ENCODE measurements at places on chromosomes 1 and 21.

GRCh38 chr1:159318784-159319551 lies 16.8 kb downstream of the FCER1A start:
- no peak for DNase-seq

- DNase-seq, result no peak
Measured at GRCh38 chr1:155126556-155127104, 1.0 kb upstream of the EFNA1 start.

- DNase-seq, result no peak
Measured at GRCh38 chr1:3119725-3120124, 50.7 kb downstream of the PRDM16 start.

DNA sequence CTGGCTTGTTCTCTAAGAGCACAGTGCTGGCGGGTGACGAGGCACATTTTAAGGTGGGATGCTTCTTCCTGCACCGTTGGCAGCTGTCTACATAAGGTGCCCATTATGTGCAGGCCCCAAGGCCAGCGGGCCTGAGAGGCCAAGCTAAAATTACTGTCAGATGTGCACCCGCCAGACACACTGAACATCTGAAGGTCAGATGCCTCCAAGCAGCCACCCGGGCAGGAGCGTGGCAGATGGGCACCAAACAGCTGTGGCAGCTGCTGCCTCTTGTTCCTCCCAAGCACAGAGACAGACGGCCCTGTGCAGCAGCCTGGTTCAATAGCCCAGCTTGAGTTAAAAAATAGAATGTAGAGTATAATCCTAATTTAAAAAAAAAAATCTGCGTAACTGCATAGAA lies 211.9 kb upstream of the EDN2 start:
- no peak for DNase-seq

GRCh38 chr1:109618661-109619575 lies 498 bp downstream of the GNAT2 start:
- DNase-seq, result no peak

GRCh38 chr1:216119600-216119999 lies 303.6 kb downstream of the USH2A start:
- DNase-seq, result peak; percentile 13

- DNase-seq, result peak; percentile 16
Measured at GRCh38 chr1:168079761-168080160, 57.0 kb downstream of the GPR161 start.

- peak; percentile 4 for DNase-seq
Measured at GRCh38 chr21:14603202-14603601, 57.1 kb upstream of the SAMSN1 start.

DNA sequence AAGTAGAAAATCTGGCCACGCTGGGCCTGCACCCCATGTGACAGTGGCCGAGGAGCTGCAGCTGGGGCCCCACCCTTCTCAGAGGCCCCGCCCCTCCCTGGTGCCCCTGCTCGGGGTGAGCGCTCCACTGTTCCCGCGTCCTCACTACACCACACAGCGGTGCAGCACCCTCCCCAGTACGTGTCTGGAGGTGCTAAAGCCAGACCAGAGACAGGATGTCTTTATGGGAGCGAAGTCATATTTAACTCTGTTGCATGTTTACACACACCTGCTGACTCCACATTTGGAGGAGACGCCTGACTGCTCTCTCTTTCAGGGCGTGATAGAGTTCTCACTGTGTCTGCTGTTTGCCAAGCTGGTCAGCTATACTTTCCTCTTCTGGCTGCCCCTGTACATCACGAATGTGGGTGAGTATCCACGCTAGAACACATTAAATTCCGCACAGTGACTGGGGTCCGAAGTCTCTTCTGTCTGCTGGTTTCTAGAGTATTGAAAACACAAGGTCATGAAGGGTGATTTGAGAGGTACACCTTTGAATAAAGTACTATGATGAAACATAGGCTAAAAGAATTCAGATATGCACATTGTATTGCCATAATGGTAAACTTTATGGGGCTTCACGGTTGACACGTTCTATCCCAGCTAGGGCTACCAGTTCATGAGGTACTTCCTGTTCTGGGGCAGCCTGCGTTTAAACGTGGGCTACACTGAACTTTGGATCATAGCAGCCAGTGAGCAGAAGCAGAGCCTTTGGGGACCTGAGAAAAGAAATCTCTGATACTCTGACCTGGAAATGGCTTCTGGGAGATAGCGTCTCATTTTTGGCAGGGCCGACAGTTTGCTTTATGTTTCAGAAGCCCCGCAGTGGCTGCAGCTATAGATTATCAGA lies 48.4 kb downstream of the SLC37A1 start:
- DNase-seq, result no peak

- DNase-seq, result no peak
Measured at GRCh38 chr1:21618561-21619374, 50.4 kb downstream of the RAP1GAP start.

GRCh38 chr1:228827019-228827418 lies 91.7 kb downstream of the RHOU start:
- no peak for DNase-seq

- peak; percentile 79 for DNase-seq
Measured at GRCh38 chr1:98323906-98324358, 337.6 kb upstream of the SNX7 start.

DNA sequence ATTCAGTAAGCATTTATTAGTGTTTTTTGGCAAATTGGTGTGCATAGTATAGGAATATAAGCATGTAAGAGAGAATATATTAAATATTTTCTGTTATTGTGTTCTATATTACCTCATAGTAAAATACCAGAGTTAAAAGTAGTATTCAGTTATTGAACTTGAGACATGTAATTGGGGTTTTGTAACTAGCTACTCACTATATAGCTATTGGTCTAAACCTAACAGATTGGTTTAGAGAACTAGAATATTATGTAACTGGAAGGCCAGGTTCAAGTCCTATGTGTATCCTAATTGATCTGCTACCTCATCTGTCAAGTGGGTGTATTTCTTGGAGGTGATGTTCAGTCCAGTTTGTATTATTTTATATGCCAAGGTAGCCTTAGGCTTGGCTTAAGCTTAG lies 26.3 kb downstream of the CLIC4 start:
- no peak for DNase-seq

- no peak for DNase-seq
Measured at GRCh38 chr1:24998563-24999245, 68.6 kb upstream of the RUNX3 start.

- DNase-seq, result no peak
Measured at GRCh38 chr1:116185161-116185701, 74.0 kb downstream of the MAB21L3 start.

DNA sequence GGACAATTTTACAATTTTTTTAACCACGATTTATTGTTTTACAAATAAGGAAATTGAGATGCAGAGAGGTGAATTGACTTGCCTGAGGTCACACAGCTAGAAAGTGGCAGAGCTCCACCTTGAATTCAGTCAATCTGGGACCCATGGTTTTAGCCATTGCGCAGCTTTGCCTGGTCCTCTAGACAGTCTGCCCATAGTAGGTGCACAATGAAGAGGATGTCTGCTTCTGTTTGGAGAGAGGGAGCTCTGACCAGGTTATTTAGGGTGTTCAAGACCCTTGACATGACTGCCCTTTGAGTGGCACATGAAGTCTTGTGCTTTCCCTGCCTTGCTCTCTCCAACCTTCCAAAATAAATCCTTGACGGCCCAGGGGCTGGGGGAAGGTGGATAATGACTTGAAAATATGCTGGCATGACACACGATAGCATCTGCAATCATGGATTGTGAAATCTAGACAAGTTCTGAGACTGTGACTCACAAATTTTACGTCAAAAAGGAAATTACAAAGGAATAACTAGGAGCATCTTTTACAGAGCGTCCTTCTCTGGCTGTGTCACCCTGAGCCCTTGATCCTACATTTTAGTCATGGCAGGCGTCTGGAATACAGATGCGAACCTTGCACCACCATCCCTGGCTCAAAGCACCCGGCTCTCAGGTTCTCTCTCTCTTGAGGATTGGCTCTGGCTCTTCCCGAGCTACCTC lies 26.2 kb upstream of the ID3 start:
- peak; percentile 95 for DNase-seq

GRCh38 chr1:8822373-8823294 lies 5.2 kb upstream of the RERE start:
- DNase-seq, result peak; percentile 97

- DNase-seq, result no peak
Measured at GRCh38 chr21:45226540-45227326, 61.0 kb downstream of the POFUT2 start.

GRCh38 chr1:3504822-3505153 lies 50.3 kb downstream of the ARHGEF16 start:
- DNase-seq, result no peak

DNA sequence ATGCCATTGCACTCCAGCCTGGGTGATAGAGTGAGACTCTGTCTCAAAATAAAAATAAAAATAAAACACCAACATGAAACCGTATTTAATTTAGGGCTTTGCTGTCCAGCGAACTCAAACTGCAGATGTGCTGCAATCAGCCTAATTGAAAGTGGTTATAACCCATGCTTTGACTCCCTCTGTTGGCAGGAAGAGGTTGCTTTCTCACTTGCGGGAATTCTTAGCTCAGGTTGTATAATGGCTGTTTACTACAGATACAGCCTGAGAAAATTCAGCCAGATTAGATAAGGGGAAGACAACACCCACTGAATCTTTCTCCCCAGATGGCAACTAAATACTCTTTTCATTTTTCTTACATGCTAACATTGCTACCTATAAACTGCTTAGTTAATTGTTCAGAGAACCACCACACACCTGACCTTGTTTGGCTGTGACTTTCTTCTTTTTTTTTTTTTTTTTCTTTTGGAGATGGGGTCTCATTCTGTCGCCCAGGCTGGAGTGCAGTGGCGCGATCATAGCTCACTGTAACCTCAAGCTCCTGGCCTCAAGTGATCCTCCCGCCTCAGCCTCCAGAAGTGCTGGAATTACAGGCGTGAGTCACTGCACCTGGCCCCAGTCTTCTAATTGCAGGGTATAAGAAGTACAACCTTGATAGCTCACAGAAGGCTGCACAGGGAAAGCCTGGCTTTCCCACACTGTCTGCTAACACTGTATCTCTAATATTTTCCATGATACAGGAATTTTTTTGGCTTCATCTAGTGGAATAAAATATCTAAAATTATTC lies 34.6 kb downstream of the DNTTIP2 start:
- peak; percentile 61 for DNase-seq

- no peak for DNase-seq
Measured at GRCh38 chr1:155007251-155007828, 4.7 kb downstream of the ZBTB7B start.

- no peak for DNase-seq
Measured at GRCh38 chr1:50527249-50527986, 104.2 kb upstream of the DMRTA2 start.

Measured in GM04504 (cell line).